ENCODE measurements at places on chromosomes 3 and 15. TPM values are rescaled to one million over a fixed set of nuclear protein-coding genes. Genes with fewer than 3 reads are reported as not detected.

IL5RA gene
- not detected for total RNA-seq

GRCh38 chr15:76285241-76285825, 25.9 kb downstream of the ETFA start:
- no peak overlapping the region for H3K27ac ChIP-seq
- DNase-seq, result peak; percentile 9
- H3K4me1 ChIP-seq, result peaks cover 25% of the 10 kb centered on the region

DNA sequence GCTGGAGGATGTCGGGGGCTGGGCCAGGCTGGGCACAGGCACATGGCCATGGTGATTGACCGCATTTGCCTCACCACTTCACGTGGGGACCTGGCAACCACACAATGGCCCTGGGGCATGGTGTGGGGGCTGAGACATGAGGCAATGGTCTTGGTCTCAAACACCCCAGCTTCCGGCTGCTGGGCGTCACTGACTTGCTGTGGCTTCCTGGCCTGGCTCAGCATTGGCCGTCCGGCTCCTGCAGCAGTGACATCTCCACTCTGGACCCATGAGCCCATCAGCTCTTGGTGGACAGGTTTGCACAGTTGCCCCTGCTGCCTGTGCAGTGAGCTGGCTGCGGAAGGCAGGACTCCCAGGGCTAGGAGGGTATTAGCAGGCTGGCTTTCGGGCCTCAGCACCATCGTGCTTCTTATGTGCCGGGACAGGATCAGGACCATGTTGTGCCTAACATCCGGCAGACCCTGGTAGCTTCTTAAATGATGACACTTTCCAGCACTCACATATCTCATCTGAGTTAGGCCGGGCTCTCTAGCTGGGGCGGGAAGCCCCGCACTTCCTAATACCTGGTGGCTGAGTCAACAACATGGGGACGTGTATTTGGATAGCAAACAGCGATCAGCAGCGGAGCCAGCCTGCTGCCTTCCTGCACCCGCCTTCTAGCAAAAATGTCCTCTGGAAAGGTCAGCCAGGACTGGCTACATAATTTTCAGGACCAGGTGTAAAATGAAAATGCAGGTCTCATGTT, 34.1 kb downstream of the ZNF710 start:
- H3K4me3 ChIP-seq, result no peak overlapping the region
- peak overlapping the region; percentile 91 for H3K27ac ChIP-seq
- no peaks in the 10 kb centered on the region for H3K27me3 ChIP-seq
- H3K4me1 ChIP-seq, result peaks cover 82% of the 10 kb centered on the region
- peaks cover 10% of the 10 kb centered on the region for H3K36me3 ChIP-seq
- DNase-seq, result no peak

P2RY1 gene
- total RNA-seq, result 0.19 TPM

DNA sequence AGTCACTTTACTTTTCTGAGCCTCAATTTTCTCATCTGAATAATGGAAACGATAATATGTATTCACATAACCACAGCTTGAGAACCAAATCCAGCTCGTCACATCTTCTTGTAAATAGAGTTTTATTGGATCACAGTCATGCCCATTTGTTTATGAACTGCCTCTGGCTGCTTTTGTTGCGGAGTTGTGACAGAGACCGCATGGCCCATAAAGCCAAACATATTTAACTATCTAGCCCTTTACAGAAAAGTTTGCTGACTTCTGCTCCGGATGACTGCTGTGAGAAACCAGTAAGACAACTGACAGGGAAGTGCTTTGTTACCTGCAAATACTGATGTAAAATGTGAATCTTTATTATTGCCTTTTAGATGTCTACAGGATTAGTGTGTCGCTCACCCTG, 216.0 kb downstream of the RORA start:
- H3K4me1 ChIP-seq, result no peaks in the 10 kb centered on the region
- H3K27me3 ChIP-seq, result peaks cover 44% of the 10 kb centered on the region
- H3K4me3 ChIP-seq, result no peak overlapping the region
- DNase-seq, result no peak

- no peak overlapping the region for H3K4me3 ChIP-seq
- no peak for DNase-seq
- peaks cover 4% of the 10 kb centered on the region for H3K4me1 ChIP-seq
- no peaks in the 10 kb centered on the region for H3K36me3 ChIP-seq
- H3K27ac ChIP-seq, result no peak overlapping the region
- H3K27me3 ChIP-seq, result peaks cover 48% of the 10 kb centered on the region
Observed at GRCh38 chr15:40281801-40282146, 1.1 kb downstream of the ANKRD63 start.

Data from activated CD4-positive, alpha-beta T cell treated with anti-CD3 and anti-CD28 coated beads, Interleukin-2, amount 10 ng/mL, durations not matched to agents 7 days and 5 days (primary cell).